ENCODE measurements at places on chromosomes 3 and 15.

DNA sequence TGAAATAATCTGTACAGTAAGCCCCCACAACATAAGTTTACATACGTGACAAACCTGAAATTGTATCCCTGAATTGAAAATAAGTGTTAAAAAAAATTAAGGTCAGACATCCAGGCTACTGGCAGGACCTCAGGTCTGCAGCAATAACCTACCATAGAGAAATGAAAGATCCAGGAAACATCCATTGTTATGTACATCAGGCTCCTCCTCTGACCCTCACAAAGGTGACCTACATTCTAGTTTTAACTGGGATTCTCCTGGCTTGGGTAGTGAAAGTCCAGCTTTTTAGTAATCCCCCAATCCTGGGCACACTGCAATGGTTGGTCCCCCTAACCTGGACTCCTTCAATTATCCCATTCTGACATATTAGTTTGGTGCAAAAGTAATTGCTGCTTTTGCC lies 749.6 kb upstream of the LMCD1 start:
- no peak for DNase-seq

DNA sequence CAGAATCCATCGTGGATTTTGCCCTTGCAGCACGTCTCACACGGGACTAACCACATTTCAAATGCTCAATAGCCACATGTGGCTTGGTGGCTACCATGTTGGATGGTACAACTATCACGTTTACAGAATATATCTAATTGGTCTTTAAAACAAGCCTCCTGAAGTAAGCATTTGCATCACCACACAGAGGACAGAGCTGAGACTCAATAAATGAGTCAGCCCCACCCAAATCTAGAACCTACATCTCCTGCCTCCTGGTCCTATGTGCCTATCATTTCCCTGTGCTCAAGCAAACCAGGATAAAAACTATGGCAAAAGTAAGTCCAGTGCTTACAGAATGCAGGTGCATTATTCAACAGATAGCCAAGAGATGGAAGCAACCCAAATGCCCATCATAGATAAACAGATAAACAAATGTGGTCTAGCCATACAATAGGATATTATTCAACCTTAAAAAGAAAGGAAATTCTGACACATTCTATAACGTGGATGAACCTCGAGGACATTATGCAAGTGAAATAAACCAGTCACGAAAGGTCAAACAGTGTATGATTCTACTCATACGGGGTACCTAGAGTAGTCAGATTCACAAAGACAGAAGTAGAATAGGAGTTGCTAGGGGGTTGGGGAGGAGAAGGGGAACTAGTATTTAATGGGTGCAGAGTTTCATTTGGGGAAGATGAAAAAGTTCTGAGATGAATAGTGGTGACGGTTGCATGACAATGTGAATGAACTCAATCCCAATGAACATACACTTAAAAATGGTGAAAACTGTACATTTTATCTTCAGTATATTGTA lies 43.9 kb downstream of the SRGAP3 start:
- DNase-seq, result no peak

- DNase-seq, result no peak
Observed at GRCh38 chr3:141302364-141303141, 65.8 kb upstream of the ZBTB38 start.

GRCh38 chr3:9986230-9986725 lies 363 bp downstream of the EMC3 start:
- peak; percentile 4 for DNase-seq

DNA sequence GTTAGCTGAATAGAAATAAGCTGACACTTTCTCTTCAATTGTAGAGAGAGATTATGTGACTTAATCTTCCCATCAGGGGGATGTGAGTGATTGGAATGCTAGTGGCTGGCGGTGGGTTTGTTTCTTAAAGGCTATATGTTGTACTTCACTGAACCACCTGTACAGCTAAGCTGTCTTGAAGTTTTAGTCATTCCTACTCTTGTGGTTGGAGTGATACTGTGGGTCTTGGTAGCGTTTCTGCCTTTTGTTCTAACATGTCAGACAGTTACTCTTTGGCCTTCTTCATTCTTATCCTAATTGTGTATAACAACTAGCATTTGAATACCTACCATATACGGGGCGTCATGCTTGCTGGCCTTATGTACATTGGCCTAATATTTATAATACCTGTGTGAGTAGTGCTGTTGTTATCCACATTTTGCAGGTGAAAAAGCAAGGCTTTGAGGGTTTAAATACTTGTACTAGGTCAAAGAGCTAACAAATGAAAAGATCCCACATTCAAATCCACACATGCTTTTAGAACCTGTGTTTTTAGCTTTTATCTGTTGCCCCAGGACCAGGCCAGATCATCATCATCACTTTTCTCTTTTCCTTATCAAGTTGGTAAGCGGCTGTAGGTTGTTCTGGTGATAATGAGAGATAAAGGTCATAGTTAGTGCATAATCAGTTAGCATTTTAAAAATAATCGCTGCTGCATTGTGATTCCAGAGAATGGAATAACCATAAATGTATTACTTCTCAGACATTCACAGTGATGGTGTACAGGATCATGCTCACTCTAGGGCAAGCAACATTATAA lies 50.2 kb downstream of the AKAP13 start:
- DNase-seq, result no peak

DNA sequence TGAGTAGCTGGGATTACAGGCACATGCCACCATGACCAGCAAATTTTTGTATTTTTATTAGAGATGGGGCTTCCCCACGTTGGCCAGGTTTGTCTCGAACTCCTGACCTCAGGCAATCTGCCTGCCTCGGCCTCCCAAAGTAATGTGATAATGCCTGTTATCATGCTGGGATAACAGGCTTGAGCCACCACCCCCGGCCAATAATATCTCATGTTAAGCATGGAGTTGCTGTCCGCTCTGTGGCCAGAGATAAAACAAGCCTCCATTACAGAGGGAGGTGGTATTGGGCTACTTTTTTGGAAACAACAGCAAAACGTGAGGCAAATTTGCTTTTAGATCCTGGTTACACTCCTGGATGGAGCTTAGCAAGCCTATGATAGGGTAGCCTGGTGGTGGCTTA lies 32.9 kb upstream of the ALG1L2 start:
- DNase-seq, result no peak
